ENCODE measurements at places on chromosomes 7 and 10. TPM values are rescaled to one million over a fixed set of nuclear protein-coding genes. Genes with fewer than 3 reads are reported as not detected.

- DNase-seq, result no peak
These were observed 254.8 kb downstream of the PHF14 start for GRCh38 chr7:11228515-11228914.

- no peak for DNase-seq
These were observed 270.1 kb downstream of the PRKG1 start for GRCh38 chr10:51344371-51344770.

DNA sequence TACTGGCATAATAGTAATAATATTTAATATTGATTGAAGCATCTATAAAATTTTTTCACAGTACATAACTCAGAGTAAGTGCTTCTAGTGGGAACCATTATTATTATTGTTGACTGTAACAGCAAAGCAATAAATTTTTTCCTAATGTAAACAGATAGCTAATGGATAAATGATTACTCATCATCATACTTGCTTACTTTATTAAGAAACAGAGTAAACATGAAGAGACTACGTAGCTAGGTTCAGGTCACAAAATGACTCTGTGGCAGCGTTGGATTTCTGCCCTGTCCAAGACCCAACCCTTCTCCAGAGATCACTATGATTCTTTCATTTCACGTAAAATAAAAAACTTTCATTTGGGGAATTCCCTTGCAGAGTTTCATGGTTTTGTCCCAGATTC lies 8.3 kb upstream of the ABCB5 start:
- DNase-seq, result no peak

DNA sequence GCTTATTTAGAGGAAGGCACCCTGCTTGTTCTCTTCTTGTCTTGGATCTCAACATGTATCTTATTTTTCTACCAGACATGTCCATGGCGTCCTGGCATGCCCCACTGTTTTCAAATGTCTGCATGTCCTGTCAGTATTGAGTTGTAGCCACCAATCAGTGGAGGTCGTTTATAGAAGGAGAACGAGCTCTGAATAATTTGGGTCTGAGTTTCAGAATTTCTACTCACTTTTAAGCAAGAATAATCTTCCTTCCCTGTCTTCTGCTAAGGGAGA lies 2.9 kb upstream of the HOXA13 start:
- DNase-seq, result no peak

DNA sequence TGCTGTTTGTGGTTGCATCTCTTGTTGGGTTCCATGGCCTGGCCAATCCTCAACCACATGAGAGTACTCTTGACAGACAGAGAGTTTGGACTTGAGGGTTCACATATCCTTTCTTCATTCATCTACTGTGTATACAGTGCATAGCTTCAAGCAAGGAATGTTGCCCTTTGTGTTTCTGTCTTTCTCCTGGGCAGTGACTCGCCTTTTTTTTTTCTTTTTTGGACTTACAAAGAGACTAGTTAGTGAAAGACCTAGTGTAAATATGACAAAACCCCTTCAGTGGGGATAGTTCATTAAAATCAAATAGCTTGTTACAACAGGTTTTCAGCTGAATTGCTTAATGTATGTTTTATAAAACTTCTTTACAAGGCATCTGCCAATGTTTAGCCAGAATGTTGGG lies 290.2 kb downstream of the FGFR2 start:
- DNase-seq, result no peak

DNA sequence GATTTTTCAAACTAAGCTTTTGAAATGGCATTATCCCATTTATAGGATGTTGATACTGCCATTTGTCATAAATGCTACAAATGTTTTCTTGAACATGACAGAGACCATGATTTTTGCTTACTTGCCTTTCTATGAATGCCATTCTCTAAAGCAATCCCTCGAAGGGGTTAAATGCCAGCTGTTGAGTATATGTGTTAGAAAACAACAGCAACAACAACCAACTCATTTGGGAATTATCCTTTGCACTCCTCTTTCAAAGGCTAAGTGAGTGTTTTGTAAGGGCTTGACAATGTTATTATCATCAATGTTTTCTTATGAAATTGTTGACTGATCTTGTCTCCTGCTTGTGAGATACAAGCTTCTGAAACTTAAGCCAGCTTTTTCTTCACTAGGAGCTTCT lies 529.4 kb downstream of the SORCS3 start:
- DNase-seq, result no peak

GRCh38 chr10:89845541-89846280 lies 144.3 kb downstream of the KIF20B start:
- DNase-seq, result no peak

TMEM196 gene
- polyA plus RNA-seq, result not detected

ZNF777 gene
- 19.0 TPM for polyA plus RNA-seq

PKD2L1 gene
- 0.23 TPM for polyA plus RNA-seq
